CD4-positive, alpha-beta T cell treated with Interleukin-4 for 1 hour (primary cell): ENCODE measurements at places on chromosomes 1 and 21.

DNA sequence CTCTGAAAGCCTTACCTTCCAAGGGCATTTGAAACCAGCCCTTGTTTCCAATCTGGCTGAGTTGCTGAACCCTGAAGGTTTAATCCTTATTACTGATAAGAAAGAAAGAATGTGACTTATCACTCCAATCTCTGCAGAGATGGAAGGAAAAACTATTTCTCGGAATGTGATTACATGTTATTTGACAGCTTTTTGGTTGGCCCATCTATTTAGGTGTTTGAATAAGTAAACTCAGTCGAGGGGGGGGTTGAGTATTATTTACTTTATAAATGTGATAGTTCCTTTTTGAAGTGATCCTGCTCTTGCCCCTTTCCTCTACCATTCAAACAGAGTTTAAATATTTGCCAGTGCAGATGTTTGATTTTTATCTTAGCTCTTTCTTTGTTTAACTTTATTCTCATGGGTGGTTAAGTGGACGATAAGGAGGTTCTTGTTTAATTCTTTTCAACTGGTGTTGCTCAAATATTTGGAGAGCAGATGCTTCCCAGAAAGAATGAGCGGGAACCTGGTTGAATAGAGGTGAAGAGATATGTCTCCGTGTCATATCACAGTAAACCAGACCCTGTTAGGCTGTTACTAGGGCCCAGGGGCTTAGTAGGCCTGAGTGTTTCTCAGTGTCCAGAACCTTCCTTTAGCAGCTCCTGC is 126.1 kb downstream of the CACHD1 start:
- no peak for DNase-seq

- DNase-seq, result no peak
Measured at GRCh38 chr1:183414365-183414764, 3.8 kb downstream of the NMNAT2 start.

GRCh38 chr1:233269656-233270055 is 25.9 kb downstream of the PCNX2 start:
- no peak for DNase-seq

- no peak for DNase-seq
Measured at GRCh38 chr1:48644905-48645605, 131.6 kb downstream of the BEND5 start.

GRCh38 chr1:119159966-119160365 is 19.5 kb upstream of the WARS2 start:
- DNase-seq, result no peak

GRCh38 chr1:223328566-223328965 is 35.4 kb downstream of the SUSD4 start:
- no peak for DNase-seq

DNA sequence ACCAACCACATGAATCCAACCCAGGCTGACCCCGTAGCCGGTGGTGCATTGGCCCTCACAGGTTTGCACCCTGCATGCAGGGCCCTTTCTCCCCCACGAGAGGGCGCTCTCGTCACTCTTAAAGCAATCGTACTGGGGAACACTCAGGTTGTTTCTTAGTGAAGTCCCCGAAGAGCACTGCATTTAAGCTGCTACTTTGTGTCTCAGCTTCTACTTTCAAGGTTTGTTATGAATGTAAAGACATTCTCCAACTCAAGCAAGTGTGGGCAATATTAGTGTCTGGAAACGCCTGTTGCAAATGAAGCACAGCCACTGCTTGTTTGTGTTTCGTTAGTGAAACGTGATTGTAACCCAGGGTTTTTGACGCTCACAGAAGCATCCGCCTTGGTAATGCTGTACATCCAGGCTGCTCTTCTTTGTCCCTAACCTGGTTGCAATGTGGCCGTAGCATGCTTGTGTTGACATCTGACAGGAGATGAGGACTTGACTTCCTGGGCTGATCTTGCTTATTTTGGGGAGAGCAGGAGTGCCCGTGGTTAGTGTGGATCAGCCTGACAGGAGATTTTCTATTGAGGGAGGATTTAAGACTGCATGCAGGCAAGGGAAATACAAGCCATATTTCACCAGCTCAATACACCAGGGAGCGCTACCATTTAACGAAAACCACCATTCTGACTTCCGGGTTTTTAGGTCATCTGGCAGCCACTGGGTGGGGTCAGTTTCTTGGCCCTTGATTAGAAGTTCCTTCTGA is 79.8 kb downstream of the ST6GALNAC3 start:
- peak; percentile 81 for DNase-seq

DNA sequence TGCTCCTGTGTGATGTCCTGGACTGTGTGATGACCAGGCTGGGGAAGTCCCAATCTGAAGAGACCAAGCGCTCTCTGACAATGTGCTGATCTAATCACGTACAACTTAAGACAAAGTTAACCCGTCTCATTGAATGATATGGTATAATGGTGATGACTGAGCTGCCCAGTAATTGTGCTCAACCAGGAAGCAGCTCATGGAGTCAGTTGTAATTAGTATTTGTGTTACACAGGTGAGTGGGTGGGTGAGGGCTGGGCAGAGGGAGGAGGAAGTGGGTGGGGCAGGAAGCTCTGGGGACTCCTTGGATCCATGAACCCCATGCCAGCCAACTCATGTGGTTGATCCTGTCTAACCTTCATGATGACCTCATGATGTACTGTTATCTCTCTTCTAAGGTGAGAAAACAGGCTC is 8.7 kb upstream of the ECE1 start:
- DNase-seq, result no peak

DNA sequence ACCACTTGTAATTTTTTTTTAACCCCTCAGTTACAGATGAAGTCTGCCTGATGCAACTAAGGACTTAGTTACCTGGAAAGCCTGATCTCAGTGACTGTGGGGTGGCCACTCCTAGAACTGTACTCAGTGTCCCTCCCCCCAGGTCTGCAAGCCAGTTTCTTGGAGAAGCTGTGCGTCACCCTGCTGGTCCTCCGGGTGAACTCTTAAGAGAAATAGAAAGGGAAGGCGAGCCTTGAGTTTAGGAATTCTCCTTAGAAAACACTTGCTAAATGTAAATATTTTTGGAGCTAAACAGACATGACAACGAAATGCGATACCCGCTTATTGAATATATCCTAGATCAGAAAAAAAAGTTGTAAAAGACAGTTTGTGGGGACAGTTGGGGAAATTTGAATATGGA is 730 bp downstream of the SLC16A4 start:
- no peak for DNase-seq

DNA sequence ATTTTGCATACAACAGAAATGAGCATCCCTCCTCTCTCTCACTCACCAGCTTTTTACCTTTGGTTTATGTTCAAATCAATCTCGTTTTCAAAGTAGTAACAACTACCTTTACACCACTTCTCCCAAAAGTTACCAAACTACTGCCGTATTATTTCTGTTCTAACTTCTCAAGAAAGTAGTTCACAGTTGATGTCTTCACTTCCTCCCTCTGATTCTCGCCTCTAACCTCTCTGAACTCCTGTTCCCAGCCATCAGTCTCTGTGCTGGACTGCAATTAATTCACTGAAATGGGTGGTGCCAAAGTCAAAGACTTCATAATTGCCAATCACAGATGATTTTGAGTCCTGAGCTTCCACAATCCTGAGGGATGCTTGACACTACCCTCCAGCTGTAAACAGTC is 54.0 kb downstream of the ZNF281 start:
- DNase-seq, result peak; percentile 19

GRCh38 chr1:228044961-228045360 is 37.5 kb upstream of the ARF1 start:
- peak; percentile 8 for DNase-seq

- DNase-seq, result no peak
Measured at GRCh38 chr1:53348486-53349368, 20.9 kb upstream of the LRP8 start.

GRCh38 chr1:23122796-23123195 is 45.9 kb downstream of the LUZP1 start:
- no peak for DNase-seq

GRCh38 chr1:31663622-31664452 is 19.2 kb upstream of the PEF1 start:
- peak; percentile 49 for DNase-seq

GRCh38 chr1:234089396-234089795 is 184.9 kb downstream of the SLC35F3 start:
- no peak for DNase-seq

DNA sequence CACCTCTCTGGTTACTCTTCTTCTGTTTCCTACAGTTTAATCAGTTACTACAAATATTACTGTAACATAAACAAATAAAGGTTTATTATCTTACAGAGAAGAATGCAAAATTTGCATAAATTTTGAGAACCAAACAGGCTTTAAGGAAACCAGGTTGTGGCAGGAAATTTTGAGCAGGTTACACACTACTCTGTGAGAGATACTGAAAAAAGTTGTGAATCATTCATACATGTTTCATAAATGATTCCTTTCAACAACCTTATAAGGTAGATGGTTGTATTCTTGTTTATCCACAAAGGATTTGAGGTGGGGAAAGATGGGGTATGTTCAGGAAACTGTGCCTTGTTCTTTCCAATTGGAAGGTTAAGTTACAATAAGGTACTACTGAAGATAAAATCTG is 58.6 kb downstream of the MAST2 start:
- DNase-seq, result no peak

- no peak for DNase-seq
Measured at GRCh38 chr1:22291057-22291456, 148.2 kb upstream of the WNT4 start.

GRCh38 chr1:234571702-234572101 is 38.3 kb downstream of the IRF2BP2 start:
- DNase-seq, result no peak
